Tibial nerve (tissue), 4 donors: ENCODE measurements at places on chromosomes 4 and X.

GRCh38 chr4:75834772-75835154, 67.5 kb downstream of the PPEF2 start:
- no peak for DNase-seq

DNA sequence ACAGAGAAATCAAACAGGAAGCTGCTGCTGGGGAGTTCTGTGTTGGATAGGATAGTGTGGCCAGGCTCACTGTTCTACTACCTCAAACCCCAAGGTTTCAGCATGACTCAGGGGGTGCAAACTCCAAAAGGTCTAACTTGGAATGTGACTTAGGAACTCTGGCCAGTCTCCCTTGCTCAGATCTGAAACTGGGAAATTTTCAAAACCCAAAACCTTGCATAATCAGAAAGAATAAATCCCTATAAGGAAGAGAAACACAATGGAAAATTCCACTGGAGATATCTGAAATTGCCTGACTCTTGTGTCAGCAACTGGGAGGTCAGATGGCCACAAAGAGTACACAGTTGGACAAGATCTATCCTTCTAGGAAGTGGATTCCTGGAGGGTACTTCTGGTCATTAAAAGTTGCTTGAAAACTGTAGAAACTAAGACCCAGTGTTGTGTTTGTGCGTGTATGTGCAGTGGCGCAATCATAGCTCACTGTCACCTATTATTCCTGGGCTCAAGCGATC, 58.0 kb downstream of the PPEF2 start:
- no peak for DNase-seq

GRCh38 chr4:866761-867390, 40.9 kb upstream of the CPLX1 start:
- DNase-seq, result no peak

DNA sequence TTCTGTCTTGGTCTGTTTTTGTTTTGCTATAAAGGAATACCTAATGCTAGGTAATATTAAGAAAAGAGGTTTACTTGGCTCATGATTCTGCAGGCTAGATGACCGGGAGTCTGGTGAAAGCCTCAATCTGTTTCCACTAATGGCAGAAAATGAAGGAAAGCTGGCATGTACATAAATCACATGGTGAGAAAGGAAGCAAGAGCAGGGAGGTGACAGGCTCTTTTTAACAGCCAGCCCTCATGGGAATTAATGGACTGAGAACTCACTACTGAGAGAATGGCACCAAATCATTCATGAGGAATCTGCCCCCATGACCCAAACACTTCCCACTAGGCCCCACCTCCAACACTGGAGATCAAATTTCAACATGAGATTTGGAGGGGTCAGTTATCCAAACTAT, 27.6 kb downstream of the SATL1 start:
- no peak for DNase-seq

- DNase-seq, result no peak
These were observed 78.2 kb upstream of the TET2 start for GRCh38 chr4:105068516-105068915.
